ENCODE measurements at places on chromosomes 16 and 17.

GRCh38 chr16:87601401-87601981 is 817 bp upstream of the JPH3 start:
- DNase-seq: no peak

DNA sequence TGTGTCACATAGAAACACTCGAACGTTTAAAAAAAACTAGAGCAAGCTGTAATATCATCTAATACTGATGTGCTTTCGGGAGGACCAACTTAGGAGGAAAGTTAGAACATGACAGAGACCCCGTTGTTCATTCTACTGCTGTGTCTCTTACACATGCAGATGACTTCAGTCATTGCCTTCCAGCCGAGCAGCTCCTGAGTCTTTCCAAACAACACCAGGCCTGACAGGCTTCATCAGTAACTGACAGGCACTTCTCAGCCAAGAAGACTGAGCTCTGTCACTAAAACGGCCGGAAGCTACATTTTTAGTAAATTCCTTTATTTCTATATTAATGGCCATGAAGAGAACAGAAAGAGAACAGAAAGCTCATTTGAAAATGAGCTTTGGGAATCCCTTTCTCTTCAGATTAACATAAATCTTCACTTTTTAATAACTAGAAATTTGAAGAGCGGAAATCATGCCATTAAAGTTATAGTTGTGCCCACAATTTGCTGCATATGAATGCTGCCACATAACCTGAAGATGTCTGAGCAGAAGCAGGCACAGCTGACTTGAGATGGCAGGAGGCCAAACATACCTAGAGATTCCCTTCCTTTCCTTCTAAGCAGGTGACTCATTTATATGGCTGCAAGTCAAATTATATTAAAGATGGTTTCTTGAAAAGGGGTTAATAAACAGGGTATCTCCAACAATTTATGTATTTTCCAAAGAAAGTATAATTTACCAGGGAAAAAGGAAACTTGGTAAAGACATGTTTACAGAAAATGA is 148.9 kb downstream of the ITFG1 start:
- no peak for DNase-seq

GRCh38 chr16:11056090-11056992 is 112.0 kb downstream of the CLEC16A start:
- no peak for DNase-seq

DNA sequence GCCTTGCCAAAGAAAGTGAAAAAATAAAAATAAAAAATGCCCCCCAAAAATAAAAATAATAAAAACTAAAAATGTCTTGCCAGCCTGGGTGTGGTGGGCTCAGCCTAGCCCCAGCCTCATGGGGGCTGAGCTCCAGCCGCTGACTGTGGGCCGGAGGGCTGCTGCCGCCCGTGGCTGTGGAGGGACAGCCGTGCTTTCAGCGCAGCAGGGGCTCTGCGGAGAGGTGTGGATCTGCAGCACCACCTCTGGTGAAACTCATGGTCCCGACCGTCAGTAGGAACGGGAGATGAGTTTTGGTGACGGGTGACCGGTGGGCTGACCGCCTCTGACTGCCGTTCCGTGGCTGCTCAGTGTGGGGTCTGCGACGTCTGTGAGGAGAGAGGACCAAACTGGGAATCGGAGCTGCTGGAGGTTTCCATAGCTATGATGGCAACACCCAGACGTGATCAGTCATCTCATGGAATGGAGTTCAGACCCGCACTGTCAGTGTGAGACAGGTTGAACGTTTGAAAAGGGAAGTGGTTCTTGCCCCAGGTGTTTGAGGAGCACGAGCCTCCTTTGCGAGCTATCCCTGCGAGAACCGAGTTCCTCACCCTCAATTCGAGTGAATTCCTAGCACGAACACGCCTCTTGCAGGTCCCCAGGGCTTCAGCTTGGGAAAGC is 12.0 kb upstream of the RPL13 start:
- no peak for DNase-seq

DNA sequence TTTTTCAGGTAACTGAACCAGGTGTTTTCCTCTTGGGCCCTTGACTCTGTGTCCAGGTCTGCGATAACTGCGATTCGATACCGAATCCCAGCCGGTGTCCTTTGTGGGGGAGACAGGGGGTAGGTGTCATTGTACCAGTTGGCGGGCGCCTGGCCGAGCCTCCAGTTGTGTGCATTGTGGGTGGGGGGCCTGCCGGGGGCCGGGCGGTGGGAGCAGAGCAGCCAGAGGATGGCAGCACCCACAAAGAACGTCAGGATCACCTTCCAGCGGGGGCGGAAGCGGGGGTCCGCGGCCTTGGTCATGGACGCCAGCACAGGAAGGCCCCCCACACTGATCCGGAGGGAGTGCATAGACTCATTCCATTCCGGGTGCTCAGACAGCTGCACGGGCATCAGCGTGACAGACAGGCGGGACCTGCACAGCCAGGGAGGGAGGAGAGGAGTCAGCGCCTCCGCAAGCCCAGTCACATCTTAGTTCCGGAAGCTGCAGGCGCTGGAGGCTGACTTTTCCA is 12.3 kb downstream of the CANT1 start:
- DNase-seq: no peak

- no peak for DNase-seq
Observed at GRCh38 chr16:396199-396598, 800 bp upstream of the NME4 start.

- DNase-seq: no peak
Observed at GRCh38 chr17:39196241-39196807, 1.1 kb downstream of the CACNB1 start.

DNA sequence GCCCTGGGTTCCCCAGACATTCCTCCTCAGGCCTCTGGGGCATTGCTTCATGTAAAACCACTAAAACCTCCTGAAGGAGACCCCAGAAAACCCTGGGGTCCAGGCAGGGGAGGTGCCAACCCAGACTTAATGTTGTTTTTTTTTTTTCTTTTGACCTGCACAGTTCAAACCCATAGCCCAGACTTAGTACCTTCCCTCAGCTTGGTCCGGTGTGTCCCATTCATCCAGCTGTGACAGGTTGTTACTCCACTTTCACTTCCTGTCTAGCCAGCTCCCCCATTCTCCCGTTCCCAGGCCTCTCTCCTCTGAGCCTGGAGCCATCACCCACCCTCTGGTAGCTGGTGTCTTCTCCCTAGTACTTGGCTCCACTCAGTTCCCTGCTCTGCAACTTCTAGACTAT is 4.8 kb downstream of the CDR2L start:
- DNase-seq: no peak

GRCh38 chr16:78823027-78823426 is 723.6 kb downstream of the WWOX start:
- DNase-seq: no peak

DNA sequence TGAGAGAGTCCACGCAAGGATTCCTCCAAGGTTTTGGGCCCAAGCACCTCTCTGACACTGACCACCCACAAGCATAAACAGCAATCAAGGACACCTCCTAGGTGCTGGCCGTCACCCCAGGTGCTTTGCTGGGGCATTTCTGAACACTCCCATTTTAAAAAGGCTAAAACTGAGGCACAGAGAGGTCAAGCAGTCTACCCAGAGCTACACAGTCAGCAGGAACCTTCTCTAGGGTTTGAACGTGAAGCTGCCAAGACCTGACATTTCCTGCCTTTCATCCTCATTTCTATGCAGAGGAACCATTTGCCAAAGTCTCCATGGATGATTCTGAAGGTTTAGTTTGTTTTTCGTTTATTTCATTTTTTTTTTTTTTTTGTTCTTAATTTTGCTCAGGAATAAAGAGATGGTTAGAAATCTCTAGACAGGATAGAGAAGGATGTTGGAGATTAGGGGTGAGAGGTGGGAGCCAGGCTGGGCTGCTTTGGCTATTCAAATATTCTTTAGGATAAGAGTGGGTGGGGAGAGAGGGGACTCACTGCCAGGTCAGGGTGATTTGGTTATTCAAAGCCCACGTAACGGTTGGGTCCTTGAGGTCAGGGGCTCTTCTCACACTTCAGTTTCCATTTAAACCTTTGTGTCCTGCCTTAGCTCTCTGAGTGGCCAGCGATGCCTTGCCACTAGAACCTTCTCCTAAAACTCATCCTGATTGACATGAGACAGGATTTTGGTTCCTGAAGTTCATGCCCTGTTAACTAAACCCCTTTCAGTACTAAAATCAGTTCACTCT is 6.2 kb downstream of the PLCG2 start:
- peak; percentile 83 for DNase-seq

DNA sequence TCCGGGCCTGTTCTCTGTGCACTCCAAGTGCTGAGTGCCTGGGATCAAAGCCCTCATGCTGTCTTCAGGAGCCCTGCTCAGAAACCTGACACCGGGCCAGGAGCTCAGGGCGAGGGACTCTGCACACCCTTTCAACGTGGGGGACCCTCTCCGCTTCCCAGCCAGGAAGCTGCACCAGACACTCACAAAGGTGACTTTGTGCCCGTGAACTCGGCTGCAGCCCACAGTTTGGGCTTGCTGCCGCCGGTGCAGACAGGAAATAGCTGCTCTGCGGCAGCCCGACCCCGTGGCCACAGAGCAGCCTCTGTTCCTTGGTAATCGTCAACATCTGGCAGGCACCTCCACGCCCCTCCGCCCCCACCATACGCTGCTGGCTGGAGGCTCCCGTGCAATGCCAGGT is 93.4 kb upstream of the METRNL start:
- no peak for DNase-seq

DNA sequence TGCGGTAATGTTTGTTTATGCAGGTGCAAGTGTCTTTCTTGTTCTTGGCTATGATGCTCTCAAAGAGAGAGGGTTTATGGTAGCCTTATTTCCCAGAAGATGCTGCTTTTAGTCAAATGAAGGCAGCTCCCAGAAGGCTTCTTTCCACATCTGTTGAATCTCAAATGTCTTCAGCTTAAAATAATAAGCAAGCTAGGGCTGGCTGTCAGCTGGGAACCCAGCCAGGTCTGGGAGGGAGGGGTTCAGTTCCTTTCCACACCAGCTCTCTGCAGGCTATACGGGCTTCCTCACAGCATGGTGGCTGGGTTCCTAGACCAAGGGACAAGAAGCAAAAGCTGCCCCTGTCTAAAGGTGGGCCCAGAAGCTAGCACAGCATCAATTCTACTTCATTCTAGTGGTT is 47.4 kb upstream of the ATF7IP2 start:
- DNase-seq: no peak

GRCh38 chr16:88920618-88921590 is 54.4 kb upstream of the PABPN1L start:
- DNase-seq: no peak

- DNase-seq: no peak
Observed at GRCh38 chr17:75571197-75571884, 16.3 kb upstream of the MYO15B start.

DNA sequence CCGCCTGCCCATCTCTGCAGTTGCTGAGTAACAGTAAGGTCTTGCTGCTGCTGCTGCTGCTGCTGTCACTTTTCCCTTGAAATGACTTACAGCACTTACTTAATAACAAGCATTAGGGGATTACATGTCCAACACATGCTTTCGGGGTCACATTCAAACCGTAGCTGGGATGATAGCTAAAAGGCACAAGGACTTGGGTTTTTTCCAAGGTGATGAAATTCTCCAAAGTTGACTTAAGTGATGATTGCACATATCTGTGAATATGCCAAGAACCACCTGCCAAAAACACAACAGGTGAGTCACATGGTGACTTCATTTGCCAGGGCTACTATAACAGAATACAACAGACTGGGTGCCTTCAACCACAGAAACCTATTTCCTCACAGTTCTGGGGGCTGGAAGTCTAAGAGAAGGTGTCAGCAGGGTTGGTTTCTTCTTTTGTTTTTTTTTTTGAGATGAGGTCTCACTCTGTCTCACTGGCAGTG is 121.9 kb upstream of the TNRC6C start:
- DNase-seq: no peak

DNA sequence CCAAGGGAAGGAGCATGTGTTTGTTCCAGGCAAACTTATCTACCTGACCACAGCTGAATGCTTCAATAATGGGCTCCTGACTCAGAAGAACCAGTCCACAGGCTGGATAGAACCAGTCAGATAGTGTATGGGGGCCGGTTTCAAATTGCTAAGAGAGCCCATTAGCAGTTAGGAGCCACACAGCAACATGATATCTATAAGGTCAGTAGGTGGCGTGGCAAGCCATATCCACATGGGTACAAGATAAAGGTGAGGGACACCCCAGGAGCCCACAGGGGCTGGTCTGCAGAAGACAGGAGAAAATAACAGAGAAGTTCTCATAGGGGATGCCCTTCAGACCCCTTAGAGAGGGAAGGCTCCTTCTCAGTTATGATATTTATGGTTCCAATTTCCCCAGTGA is 31.6 kb upstream of the CDRT15 start:
- DNase-seq: no peak
